ENCODE measurements at places on chromosomes 7 and 10. TPM values are rescaled to one million over a fixed set of nuclear protein-coding genes. Genes with fewer than 3 reads are reported as not detected.

Gene NRBF2
- total RNA-seq, result 23.1 TPM

Gene LOXL4
- not detected for total RNA-seq

GRCh38 chr7:69908454-69908853, 310.2 kb downstream of the AUTS2 start:
- DNase-seq, result no peak

GRCh38 chr7:1410992-1411391, 48.3 kb downstream of the MICALL2 start:
- no peak for DNase-seq

GRCh38 chr7:31788883-31789680, 102.1 kb downstream of the PPP1R17 start:
- no peak for DNase-seq

Measured in activated CD8-positive, alpha-beta T cell treated with anti-CD3 and anti-CD28 coated beads for 36 hours (primary cell).